NCI-H2171 treated with DMSO at 0.1 percent for 48 hours (cell line): ENCODE measurements at places on chromosomes 7 and 10.

DNA sequence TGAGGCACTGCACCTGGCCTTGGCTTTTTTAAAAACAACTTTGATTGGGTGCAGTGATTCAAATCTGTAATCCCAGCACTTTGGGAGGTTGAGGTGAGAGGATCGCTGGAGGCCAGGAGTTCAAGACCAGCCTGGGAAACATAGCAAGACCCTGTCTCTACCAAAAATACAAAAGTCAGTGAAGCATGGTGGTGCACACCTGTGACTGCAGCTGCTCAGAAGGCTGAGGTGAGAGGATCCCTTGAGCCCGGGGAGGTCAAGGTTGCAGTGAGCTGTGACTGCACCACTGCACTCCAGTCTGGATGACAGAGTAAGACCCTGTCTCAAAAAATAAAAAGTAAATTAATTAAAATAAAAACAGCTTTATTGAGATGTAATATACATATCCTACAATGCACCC is 84.9 kb downstream of the NPTX2 start:
- DNase-seq = peak; percentile 20

GRCh38 chr10:130224228-130224627 is 88.0 kb downstream of the GLRX3 start:
- DNase-seq = no peak

DNA sequence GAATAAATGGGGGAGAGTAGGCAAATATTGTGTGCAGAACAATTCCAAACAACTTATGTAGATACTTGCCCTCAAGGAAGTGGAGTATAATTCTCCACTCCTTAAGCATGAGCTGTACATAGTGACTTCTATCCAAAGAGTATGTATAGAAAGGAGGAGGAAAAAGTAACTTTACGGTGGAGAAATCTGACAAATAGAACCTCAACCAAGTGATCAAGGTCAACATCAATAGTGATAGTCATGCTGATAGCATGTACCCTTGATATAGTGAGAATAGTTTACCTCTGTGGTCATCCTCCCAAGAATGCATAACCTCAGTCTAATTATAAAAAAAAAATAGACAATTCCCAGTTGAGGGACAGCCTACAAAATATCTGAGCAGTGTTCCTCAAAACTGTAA is 89.1 kb upstream of the NANOS1 start:
- no peak for DNase-seq

- no peak for DNase-seq
Measured at GRCh38 chr10:78754269-78755062, 314.3 kb upstream of the ZMIZ1 start.

GRCh38 chr7:82015751-82016150 is 245.9 kb upstream of the HGF start:
- peak; percentile 29 for DNase-seq

DNA sequence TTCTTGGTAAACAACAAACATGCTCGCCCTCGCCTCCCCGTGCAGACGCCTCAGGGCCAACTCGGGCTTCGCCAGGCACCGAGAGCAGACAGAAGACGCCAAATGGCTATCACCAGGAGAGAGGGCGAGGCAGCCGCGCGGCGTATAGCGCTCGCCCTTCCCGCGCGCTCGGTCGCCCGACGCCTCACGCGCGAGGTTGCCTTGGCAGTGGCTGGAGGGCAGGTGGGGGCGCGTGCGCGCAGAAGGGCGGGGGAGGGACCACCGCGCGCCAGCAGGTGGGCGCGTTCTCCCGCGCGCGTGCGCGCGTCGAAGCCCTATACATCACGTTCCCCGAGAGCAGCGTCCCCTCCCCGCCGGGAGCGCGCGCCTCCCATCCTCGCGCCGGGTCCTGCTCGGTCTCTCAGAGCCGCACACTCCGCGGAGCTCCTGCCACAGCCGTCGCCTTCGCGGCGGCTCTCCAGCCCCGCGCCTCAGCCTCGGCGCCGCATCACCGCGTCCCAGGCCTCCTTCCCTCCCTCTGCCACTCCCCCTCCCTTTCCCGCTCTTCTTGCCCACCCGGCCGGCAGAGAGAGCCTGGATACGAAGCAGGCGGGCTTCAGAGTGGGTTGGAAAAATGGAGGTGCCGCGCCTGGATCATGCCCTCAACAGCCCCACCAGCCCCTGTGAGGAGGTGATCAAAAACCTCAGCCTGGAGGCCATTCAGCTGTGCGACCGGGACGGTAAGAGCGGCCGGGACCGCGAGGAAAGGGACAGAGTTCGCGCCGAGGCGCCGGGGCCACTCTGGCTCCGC is at the start of gene PHYHIPL:
Gene PHYHIPL (plus strand): TSS at position 403 of the 790 bp plus-strand sequence. CDS start 211 bp downstream, at position 614.
- no peak for DNase-seq

DNA sequence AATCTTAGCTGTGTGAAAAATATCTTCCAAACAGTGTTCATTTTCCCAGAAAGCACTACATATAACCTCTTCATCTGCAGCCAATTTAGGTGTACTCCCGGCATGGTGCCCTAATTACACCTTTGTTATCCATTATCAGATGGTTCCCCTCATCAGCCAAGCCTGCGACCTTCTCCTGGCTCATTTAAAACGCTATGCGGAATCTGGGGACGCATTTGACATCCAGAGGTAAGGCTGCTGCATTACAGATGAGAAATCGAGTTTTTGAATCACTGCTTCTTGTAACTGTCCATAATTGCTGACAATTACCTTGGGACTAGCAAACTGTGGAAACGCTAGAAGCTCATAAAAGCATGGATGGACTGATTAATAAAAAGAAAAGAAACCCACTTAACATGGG is 109.5 kb downstream of the PARP12 start:
- no peak for DNase-seq

DNA sequence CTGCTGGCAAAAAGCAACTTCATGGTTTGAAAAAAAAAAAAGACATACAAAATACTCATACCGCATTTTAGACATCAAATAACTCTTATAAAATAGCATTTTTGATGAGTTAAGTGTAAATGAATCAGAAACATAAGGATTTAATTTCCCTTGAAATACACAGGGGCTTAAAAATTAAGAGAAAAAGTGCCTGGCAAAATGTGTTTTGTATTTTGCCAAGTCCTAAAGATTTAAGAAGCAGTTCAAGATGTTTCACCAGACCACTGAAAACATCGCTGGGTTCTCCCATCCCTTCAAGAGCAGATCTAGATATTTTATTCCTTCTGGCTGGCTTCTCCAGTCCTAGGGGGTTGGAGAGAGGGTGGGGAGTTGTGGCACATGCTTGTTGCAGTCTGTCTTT is 396.4 kb downstream of the INHBA start:
- DNase-seq = no peak

- no peak for DNase-seq
Measured at GRCh38 chr7:157678501-157678900, 341.7 kb downstream of the DNAJB6 start.

DNA sequence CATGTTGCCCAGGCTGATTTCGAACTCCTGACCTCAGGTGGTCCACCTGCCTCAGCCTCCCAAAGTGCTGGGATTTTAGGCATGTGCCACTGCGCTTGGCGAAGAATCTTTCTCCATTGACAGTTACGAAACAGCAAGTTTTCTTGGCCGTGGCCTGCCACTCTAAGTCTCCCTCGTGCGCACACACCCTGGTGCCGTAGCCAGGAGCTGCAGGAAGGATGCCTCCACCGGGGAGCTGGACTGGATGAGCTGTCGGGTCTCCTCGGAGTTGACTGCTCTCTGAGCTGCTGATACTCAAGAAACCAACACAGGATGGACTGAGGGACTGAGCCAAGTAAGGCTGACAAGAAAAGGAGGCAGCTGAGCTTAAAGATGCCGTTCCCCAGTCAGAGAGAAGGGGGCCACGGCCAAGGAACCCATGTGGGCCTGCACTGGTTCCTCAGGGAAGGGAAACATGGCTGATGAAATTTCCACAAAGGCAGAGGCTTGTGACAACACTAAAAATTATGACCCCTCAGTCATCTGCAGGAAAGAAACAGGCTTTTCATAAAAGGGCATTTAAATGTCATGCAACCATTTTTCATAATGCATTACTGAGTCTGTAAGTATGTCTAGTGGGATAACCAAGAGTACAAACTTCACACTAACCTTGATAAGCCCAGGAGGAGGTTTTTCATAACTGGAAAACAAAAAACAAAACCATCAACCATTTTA is 27.7 kb upstream of the FKBP9 start:
- no peak for DNase-seq

- DNase-seq = no peak
Measured at GRCh38 chr10:89475591-89475998, 59.8 kb downstream of the SLC16A12 start.

DNA sequence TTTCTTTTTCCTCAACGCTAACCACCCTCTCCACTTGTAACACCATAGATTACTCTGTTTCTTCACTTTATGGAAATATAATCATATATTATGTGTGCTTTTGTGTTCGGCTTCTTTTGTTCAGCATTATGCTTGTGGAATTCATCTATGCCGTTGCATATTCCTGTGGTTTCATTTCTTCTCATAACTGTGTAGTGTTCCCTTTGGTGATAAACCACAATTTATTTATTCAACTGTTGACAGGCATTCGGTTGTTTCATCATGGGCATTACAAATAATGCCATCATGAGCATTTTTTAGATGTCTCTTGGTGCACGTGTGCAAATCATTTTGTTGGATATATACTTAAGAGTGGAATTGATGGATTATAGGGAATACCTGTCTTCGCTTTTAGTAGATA is 12.1 kb downstream of the AVL9 start:
- no peak for DNase-seq

- DNase-seq = no peak
Measured at GRCh38 chr10:113620936-113621335, 42.9 kb downstream of the NRAP start.

DNA sequence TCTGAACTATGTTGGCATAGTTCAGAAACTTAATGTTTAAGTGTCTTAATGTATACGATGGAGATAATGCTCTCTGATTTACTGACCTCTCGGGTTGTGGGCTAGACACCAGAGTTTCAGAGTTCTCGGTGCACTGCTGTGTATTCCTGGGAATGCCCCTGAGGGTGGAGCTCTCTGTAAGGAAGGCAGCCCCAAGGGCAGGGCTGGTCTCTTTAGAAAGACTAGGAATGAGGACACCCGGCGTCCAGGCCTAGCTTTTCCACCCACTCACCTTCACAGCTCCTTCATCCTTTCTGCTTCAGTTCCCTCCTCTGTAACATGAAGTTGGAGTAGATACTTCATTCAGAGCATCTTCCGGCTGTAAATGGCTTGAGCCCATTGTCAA is 536.6 kb upstream of the GALNT17 start:
- peak; percentile 43 for DNase-seq

DNA sequence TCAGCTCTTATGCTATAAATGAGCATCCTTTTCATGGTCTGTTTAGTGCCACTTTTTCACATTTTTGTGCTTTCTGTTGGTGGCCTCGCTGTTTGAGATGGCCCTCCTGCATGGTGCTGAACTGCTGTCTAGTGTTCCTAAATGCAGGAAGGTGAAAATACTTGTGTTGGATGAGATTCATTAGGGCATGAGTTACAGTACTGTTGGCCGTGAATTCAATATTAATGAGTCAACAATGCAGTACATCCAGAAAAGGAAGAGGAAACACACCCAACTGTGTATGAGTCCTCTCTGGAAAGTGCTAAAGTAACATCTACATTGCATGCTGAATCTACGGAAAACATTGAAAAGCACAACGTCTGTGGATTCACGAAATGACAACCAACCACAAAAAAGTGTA is 124.0 kb downstream of the HERPUD2 start:
- no peak for DNase-seq

- no peak for DNase-seq
Measured at GRCh38 chr10:13973742-13974141, 357.0 kb downstream of the FRMD4A start.

DNA sequence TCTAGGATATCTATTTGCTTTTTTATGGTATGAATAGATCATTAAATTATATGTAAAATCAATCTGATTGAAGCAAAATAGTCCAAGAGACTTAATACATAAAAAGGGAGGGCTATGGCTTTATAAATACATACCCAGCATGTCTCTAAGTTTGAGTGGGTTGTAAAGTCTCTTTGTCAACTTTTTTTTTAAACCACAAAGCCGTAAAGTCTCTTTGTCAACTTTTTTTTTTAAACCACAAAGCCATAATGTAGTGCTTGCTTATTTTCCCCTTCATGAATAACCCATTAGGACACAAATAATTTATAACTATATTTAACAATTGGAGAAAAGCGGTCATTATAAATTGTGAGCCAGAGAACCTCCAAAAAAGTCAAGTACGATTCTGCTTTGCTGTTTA is 5.7 kb downstream of the HECTD2 start:
- no peak for DNase-seq
